ENCODE measurements at places on chromosomes 6 and 20.

DNA sequence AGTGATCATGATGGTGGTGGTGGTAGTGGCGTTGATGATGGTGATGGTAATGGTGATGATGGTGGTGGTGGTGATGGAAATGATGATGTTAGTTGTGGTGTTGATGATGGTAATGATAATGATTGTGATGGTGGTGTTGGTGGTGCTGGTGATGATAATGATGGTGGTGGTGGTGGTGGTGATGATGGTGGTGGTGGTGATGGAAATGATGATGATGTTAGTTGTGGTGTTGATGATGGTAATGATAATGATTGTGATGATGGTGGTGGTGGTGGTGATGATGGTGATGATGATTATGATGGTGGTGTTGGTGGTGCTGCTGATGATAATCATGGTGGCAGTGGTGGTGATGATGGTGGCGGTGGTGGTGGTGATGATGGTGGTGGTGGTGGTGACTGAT is 51.4 kb downstream of the ARHGAP40 start:
- DNase-seq = no peak
- peaks cover 5% of the 10 kb centered on the region for H3K27me3 ChIP-seq
- H3K4me1 ChIP-seq = no peaks in the 10 kb centered on the region
- H3K4me3 ChIP-seq = no peak overlapping the region
- no peaks in the 10 kb centered on the region for H3K36me3 ChIP-seq
- H3K27ac ChIP-seq = no peak overlapping the region

GRCh38 chr6:155001482-155001881 is 6.4 kb downstream of the TIAM2 start:
- no peak overlapping the region for H3K27ac ChIP-seq
- no peaks in the 10 kb centered on the region for H3K27me3 ChIP-seq
- no peak for DNase-seq
- no peak overlapping the region for H3K4me3 ChIP-seq
- H3K36me3 ChIP-seq = no peaks in the 10 kb centered on the region
- H3K4me1 ChIP-seq = no peaks in the 10 kb centered on the region

- H3K27ac ChIP-seq = no peak overlapping the region
- no peaks in the 10 kb centered on the region for H3K27me3 ChIP-seq
- H3K36me3 ChIP-seq = no peaks in the 10 kb centered on the region
- H3K4me3 ChIP-seq = no peak overlapping the region
- DNase-seq = no peak
These were observed 258.8 kb downstream of the SMOC2 start for GRCh38 chr6:168699631-168700295.

DNA sequence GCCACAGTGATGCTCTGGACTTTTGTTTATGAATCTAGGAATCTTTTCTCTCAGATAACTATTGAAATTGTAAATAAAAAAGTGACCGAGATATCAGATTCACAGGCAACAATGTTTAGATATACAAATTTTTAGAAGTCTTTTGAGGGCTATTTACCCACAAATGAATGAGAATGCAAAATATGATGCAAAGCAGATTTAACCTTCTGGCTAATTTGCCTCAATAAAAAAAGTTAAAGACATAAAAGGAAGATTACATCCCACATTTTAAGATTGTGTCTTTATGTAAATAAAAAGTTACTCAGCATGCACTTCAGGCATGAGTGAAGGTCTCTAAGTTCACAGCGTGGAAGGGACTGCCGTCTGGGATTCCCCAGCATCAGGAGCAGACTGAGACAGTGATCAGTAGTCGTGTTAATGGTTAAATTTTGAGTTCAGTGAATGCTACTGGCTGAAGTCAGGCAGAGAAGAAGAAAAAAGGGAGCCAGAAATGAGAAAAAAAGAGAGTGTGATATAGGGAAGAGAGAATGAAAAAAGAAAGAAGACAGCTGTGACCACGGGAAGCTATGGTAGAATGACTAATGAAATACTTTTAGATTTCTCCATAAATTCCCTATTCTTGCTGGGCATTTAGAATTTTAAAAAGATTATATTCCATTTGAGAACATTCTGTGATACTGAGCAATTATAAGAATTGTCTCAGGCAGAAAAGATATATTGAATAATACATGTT is 93.6 kb downstream of the MYB start:
- DNase-seq = no peak
- H3K4me1 ChIP-seq = no peaks in the 10 kb centered on the region
- no peak overlapping the region for H3K27ac ChIP-seq
- H3K4me3 ChIP-seq = no peak overlapping the region
- H3K36me3 ChIP-seq = no peaks in the 10 kb centered on the region
- H3K27me3 ChIP-seq = no peaks in the 10 kb centered on the region

DNA sequence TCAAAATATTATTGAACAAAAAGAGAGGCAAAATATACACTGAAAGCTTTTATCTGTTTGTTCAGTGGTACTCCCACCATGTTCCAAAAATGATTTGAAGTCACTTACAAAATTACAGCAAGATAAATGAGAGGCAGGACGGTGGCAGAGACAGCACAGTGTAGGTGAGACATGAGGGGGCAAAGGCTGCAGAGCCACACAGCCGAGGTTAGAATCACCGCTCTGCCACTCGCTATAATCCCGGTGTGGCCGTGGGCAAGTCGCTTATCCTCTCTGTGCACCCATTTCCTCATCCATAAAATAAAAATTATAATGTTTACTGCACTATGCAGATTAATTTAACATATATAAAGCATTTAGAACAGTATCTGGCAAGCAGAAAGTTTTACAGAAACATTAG is 140.1 kb upstream of the BEND6 start:
- no peak overlapping the region for H3K27ac ChIP-seq
- peaks cover 15% of the 10 kb centered on the region for H3K4me1 ChIP-seq
- H3K4me3 ChIP-seq = no peak overlapping the region
- H3K27me3 ChIP-seq = no peaks in the 10 kb centered on the region
- DNase-seq = no peak

DNA sequence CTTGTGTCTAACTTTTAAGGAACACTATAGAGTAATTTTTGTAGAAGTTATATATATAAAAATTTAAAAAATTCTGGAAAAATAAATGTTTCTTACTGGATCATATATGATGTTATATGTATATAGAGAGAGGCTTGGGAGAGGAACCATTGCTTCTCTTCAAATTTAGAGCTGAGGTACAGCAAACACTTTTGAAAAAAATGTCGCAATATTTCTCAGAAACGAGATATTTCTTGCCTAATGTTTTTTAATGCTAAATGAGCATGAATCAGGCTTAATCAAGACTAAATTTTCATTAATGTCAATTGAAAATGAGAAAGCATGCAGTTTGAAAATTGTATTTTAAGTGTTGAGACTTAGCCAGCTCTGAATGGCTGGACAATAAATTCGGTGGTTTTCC is 2.6 kb downstream of the PKIB start:
- no peaks in the 10 kb centered on the region for H3K27me3 ChIP-seq
- H3K27ac ChIP-seq = no peak overlapping the region
- H3K4me1 ChIP-seq = peaks cover 19% of the 10 kb centered on the region
- no peak overlapping the region for H3K4me3 ChIP-seq
- DNase-seq = no peak
- H3K36me3 ChIP-seq = no peaks in the 10 kb centered on the region

GRCh38 chr6:148461986-148462577 is 119.4 kb downstream of the SASH1 start:
- H3K4me1 ChIP-seq = no peaks in the 10 kb centered on the region
- H3K36me3 ChIP-seq = no peaks in the 10 kb centered on the region
- H3K27me3 ChIP-seq = no peaks in the 10 kb centered on the region
- DNase-seq = no peak

- H3K27me3 ChIP-seq = no peaks in the 10 kb centered on the region
- H3K4me3 ChIP-seq = no peak overlapping the region
- H3K4me1 ChIP-seq = no peaks in the 10 kb centered on the region
- no peaks in the 10 kb centered on the region for H3K36me3 ChIP-seq
These were observed 20.1 kb upstream of the ENPP5 start for GRCh38 chr6:46190889-46191288.

GRCh38 chr6:96162711-96163120 is 146.9 kb downstream of the FUT9 start:
- no peak overlapping the region for H3K27ac ChIP-seq
- no peaks in the 10 kb centered on the region for H3K36me3 ChIP-seq
- no peaks in the 10 kb centered on the region for H3K4me1 ChIP-seq
- H3K27me3 ChIP-seq = no peaks in the 10 kb centered on the region

GRCh38 chr6:83958241-83958685 is 75.3 kb upstream of the MRAP2 start:
- no peaks in the 10 kb centered on the region for H3K36me3 ChIP-seq
- H3K4me3 ChIP-seq = no peak overlapping the region
- no peak for DNase-seq
- H3K27ac ChIP-seq = no peak overlapping the region

- DNase-seq = no peak
- no peak overlapping the region for H3K27ac ChIP-seq
- H3K4me3 ChIP-seq = no peak overlapping the region
These were observed 160.4 kb downstream of the BTBD9 start for GRCh38 chr6:38479331-38479730.

- no peak overlapping the region for H3K4me3 ChIP-seq
- H3K36me3 ChIP-seq = no peaks in the 10 kb centered on the region
- H3K27ac ChIP-seq = no peak overlapping the region
- H3K4me1 ChIP-seq = no peaks in the 10 kb centered on the region
These were observed 243.1 kb upstream of the PREP start for GRCh38 chr6:105645958-105646357.

DNA sequence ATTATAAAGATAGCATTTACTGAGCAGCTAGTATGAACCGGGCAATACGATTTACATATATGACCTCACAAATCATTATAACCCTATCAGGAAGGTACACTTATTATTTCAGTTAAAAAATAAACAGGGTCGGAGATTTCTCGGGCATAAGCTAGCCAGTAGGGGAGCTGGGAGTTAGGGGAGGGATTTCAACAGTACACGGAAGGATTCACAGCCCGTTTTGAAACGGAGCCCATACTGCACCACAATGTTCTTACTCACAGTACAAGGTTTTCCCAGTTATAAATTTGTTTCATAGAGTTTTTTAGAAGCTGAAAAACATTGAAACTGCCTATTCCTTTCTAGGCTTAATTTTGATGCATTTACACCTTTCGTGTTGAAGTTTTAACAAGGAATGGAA is 607.1 kb downstream of the HDGFL1 start:
- DNase-seq = no peak
- H3K4me3 ChIP-seq = no peak overlapping the region
- H3K36me3 ChIP-seq = no peaks in the 10 kb centered on the region
- no peaks in the 10 kb centered on the region for H3K4me1 ChIP-seq

- H3K27ac ChIP-seq = no peak overlapping the region
- H3K27me3 ChIP-seq = no peaks in the 10 kb centered on the region
- no peaks in the 10 kb centered on the region for H3K4me1 ChIP-seq
- no peak for DNase-seq
These were observed 151.8 kb upstream of the HEY2 start for GRCh38 chr6:125597411-125598253.

GRCh38 chr20:546353-546752 is 2.8 kb upstream of the CSNK2A1 start:
- no peaks in the 10 kb centered on the region for H3K27me3 ChIP-seq
- no peak overlapping the region for H3K27ac ChIP-seq
- H3K4me1 ChIP-seq = peaks cover 10% of the 10 kb centered on the region
- DNase-seq = peak; percentile 6
- no peak overlapping the region for H3K4me3 ChIP-seq
- H3K36me3 ChIP-seq = no peaks in the 10 kb centered on the region

DNA sequence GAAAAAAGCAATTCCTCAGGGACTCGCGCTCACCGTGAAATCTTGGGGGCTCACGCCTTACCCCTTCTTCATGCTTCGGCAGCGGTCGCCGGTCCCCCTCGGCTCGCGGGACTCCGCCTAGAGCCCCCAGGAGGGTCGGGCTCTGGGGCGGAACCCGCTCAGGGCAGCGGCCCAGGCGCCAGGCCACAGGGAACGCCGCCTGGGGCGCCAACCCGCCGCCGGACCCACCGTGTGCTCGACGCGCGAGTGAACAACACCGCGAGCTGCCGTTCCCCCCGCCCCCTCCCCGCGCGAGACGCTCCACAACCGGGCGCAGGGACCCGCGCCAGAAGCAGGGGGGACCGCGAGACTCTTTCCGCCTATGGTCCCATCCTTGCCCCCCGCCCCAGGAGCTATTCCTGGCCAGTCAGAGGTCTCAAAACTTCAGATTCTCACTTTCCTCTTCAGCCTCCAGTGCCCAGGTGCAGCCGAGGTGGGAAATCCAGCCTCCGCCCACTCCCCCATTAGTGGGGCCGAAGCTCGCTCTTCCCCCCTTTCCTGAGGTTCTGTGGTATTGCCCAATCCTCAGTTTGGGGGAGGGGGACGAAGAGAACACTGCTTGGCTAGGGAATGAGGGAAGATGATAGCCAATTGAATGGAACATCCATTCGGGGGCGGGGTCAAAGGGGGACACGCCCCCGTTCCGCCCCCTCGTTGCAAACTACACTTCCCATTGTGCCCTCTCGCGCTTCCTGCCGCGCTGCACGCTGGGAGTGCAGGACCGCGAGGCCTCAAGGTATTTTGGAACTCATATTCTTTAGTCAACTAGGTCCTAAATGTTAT is at the start of gene WASF1:
WASF1 (minus strand) TSS at position 265 of the 822 bp plus-strand sequence. CDS start 52,069 bp downstream, outside the sequence.
- H3K36me3 ChIP-seq = no peaks in the 10 kb centered on the region
- H3K4me1 ChIP-seq = peaks cover 44% of the 10 kb centered on the region
- DNase-seq = peak; percentile 98
- peak within 1 kb of the TSS; percentile 87 for H3K27ac ChIP-seq
- no peaks in the 10 kb centered on the region for H3K27me3 ChIP-seq

DNA sequence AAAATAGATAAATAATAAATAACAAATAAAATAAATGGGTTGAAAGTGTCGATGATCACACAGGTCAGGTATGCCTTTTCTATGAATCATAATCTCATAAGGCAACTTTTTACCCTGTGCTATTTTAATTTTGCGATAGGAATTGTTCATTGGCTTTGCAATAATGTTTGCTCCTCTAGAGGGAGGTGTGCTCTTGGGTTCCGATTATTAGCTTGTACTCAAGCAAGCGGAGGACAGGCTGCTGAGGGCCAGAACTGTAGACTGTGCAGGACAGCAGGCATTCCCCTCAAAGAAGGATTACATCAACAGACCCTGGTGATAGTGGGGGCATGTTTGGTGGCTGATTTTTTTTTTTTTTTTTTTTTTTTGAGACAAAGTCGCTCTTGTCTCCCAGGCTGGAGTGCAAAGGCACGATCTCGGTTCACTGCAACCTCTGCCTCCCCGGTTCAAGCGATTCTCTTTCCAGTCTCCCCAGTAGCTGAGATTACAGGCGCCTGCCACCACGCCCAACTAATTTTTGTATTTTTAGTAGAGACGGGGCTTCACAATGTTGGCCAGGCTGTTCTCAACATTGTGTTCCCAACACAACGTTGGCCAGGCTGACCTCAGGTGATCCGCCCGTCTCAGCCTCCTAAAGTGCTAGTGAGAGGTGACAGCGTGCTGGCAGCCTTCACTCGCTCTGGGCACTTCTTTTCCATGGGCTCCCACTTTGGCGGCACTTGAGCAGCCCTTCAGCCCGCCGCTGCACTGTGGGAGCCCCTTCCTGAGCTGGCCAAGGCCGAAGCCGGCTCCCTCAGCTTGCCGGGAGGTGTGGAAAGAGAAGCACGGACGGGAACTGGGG is 35.6 kb downstream of the RIOK1 start:
- no peaks in the 10 kb centered on the region for H3K27me3 ChIP-seq
- no peaks in the 10 kb centered on the region for H3K4me1 ChIP-seq
- H3K27ac ChIP-seq = no peak overlapping the region
- peak; percentile 46 for DNase-seq

DNA sequence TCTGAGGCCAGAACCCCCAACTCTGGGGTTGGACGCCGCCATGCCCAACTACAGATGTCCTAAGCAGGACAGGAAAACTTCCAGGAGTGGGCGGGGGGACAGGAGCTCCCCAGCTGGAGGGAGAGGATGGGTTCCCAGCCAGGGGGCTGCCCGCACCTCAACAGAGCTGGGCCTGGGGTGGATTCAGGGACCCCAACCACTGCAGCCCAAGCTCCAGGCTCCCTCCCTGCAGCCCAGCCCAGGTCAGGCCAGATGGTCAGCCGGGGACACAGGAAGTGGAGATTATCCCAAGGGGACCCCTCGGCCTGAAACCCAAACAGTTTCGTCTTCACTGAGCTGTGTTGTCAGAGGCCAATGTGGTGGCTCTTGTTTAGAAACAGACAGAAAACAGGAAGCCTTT is 9.4 kb downstream of the LAMA5 start:
- H3K27ac ChIP-seq = peak overlapping the region; percentile 89
- peaks cover 4% of the 10 kb centered on the region for H3K36me3 ChIP-seq
- no peak overlapping the region for H3K4me3 ChIP-seq
- H3K27me3 ChIP-seq = no peaks in the 10 kb centered on the region
